ENCODE measurements at places on chromosomes 5 and 9. TPM values are rescaled to one million over a fixed set of nuclear protein-coding genes. Genes with fewer than 3 reads are reported as not detected.

GABRA6 gene
- total RNA-seq = not detected

CCDC152 gene
- 1.3 TPM for total RNA-seq

DNA sequence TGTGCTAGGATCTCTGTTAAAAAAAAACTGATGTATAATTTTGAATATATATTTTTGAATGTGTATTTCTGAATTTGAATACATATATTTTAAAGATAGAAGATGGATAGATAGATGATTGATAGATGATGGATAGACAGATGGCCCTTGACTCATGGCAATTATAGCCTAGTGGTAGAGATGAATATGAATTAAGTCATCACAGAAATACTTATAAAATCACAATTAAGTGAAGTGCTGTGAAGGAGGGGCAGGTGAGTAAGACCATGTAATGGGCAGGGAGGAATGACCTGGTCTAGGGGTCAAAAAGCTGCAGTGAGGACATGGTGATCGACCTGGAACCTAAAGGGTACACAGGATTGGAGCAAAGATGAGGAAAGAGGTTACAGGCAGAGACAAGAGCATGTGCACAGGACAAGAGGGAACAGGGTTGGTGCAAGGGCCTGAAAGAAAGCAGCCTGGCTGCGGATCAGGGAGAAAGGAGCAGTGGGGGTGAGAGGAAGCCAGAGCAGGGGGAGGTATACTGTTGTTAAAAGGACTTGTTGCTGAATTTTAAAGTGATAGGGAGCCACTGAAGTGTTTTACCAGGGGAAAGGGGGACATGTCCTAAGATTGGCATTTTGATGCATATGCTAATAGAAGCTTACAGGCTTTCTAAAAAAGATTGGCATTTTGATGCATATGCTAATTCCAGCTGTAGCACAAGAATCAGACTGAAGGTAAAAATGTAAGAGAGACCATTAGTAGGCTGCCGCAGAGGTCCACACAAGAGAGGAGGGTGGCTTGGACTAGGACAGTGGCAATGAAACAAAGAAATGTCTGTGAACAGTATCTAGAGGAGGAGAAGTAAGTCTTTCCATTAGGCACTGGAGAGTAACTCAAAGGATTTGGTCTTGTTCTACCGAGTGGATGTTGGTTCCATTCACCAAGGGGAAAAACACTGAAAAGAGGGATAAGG lies 527.8 kb downstream of the AGTPBP1 start:
- no peaks in the 10 kb centered on the region for H3K4me1 ChIP-seq
- no peaks in the 10 kb centered on the region for H3K27me3 ChIP-seq
- H3K4me3 ChIP-seq = no peak overlapping the region
- DNase-seq = no peak
- no peak overlapping the region for H3K27ac ChIP-seq

GFI1B gene
- 1.1 TPM for total RNA-seq

DNA sequence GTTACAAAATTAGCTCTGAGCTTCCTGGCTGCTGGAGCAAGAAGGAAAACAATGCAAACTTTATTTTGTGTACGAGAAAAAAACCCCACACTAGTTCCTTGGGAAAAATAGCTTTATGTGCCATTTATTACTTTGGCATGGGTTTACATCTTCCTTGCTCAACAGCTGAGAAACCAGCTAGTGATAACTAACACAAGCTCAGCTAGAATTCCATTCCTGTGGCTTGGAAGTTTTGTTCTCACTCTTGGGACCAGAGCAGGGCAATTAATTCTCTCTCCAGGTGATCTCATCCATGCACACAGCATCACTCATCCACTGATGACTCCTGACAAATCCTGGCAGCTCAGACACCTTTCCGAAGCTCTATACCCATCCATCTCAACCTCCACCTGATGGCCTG lies 104.1 kb downstream of the CRB2 start:
- no peak for DNase-seq
- H3K4me1 ChIP-seq = no peaks in the 10 kb centered on the region
- no peak overlapping the region for H3K27ac ChIP-seq
- H3K4me3 ChIP-seq = no peak overlapping the region
- peaks cover 4% of the 10 kb centered on the region for H3K36me3 ChIP-seq

EIF4EBP3 gene
- total RNA-seq = 19.3 TPM

- H3K36me3 ChIP-seq = peaks cover 51% of the 10 kb centered on the region
- peaks cover 69% of the 10 kb centered on the region for H3K4me1 ChIP-seq
- no peaks in the 10 kb centered on the region for H3K27me3 ChIP-seq
- DNase-seq = no peak
These were observed 28.4 kb upstream of the LTC4S start for GRCh38 chr5:179765400-179765799.

CARD9 gene
- 15.0 TPM for total RNA-seq

GRCh38 chr9:98593354-98594253 lies 115.1 kb downstream of the GABBR2 start:
- no peak for DNase-seq
- H3K36me3 ChIP-seq = no peaks in the 10 kb centered on the region
- H3K27me3 ChIP-seq = peaks cover 9% of the 10 kb centered on the region
- H3K27ac ChIP-seq = no peak overlapping the region

ROR2 gene
- 3.8 TPM for total RNA-seq

DNA sequence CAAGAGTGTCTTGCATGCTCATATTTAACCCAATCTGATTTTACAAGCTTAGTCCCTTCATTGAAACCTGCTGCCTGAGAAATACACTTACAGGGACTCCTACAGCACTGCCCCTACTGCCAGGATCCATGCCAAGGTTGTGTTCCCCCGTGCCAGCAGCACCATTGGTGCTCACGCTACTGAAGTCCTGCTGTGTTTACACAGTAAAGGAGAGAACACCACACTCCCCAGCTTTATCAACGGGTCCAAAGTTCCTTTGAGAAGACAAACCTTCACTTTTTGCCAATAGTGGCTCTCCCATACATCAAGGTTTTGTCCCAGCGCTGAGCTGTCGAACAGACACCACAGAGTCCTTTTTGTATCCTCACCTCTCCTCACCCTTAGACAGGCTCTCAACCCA lies 155.1 kb upstream of the WWC1 start:
- DNase-seq = no peak
- no peak overlapping the region for H3K27ac ChIP-seq
- no peaks in the 10 kb centered on the region for H3K27me3 ChIP-seq
- H3K4me3 ChIP-seq = no peak overlapping the region
